GM12878 (cell line): ENCODE measurements at places on chromosomes 6 and 20.
A peak's percentile ranks its signal among the peaks of the same experiment; 100 is the strongest.

- DNase-seq, result no peak
These were observed 14.4 kb upstream of the PPP1R14C start for GRCh38 chr6:150128425-150128824.

DNA sequence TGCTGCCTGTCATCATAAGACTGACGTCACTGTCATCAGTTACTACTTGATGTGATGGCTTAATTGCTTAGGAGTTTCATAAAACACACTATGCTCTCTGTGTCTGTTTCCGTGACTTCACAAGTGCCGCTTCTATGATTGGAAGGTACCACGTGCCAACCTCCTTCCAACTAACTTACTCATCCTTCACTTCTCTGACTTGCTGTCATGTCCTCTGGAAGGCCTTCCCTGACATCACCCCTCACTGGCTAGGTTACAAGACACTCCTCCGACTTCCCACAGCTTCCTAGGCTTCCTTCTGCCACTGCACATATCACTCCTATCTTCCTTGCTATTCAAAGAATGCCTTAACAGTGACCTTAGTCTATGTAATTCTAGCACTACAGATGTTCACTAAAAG is 20.4 kb downstream of the SERINC3 start:
- no peak for DNase-seq

- peak; percentile 25 for DNase-seq
These were observed 302.9 kb downstream of the CDKAL1 start for GRCh38 chr6:20837189-20837588.

DNA sequence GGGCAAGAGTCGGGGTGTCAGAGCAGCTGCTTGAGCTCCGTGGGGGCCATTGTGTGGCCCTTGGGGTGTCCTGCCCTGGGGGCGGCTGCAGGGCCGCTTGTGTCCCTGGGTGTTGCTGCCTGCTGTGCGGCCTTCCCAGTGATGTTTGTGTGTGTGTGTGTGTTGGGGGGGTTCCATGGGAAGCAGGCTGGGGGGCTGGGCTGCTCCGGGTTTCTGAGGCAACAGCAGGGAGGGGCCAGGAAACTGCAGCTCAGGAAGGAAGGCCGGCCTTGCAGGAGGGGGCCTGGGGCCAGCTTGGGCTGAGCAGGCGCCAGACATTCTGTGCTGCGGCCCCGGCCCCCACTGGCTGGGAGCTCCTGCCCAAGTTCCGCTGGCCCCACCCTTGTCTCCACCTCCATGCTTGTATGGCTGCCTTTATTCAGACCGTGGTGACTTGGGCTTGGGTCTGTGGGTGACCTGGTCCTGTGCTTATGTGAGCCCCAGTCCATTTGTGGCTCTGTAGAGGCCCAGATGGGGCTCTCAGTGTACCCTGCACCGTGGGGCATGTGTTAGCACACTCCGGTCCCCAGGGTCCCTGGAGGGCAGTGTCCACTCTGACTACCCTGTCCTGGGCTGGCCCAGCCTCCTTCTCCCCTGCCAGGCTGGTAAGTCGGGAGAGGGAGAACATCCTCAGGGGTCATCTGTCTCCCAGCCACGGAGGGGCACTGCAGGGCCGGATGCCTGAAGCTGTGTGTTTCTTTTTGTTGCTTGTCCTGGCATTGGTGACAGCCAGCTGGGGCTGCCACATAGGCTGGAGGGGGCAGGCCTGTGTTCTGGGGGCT is 4.6 kb upstream of the SOX18 start:
- no peak for DNase-seq

DNA sequence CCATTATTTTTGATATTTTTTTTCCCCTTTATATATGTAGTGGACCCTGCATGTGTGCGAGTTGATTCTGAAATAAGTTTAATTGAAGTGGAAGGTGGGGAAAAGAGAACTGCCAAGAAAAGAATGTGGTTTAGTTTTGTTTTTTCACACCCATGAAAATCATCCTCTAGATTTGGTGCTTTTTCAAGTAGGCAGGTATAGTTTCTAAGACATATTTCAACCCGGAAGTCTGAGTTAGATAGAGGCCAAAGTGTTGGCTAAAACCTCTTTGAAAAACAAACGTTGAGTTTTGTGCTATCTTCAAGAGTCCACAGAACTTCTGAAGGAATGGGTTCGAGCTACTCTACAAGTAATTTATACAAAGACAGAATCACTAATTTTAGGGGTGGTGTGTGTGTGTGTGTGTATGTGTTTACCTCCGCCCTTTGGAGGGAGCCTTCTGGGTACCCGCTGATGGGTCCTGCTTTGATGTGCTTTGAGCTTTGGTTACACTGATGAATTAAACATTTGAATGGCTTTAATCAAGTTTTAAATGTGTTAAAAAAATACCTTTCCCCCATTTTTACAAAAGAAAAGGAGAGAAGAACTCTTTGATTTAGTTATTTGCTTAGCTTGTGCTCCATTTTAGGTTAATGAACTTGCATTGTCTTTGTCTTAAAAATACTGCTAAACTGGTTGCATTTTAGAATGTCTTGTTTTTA is 2.5 kb downstream of the RREB1 start:
- DNase-seq, result no peak

DNA sequence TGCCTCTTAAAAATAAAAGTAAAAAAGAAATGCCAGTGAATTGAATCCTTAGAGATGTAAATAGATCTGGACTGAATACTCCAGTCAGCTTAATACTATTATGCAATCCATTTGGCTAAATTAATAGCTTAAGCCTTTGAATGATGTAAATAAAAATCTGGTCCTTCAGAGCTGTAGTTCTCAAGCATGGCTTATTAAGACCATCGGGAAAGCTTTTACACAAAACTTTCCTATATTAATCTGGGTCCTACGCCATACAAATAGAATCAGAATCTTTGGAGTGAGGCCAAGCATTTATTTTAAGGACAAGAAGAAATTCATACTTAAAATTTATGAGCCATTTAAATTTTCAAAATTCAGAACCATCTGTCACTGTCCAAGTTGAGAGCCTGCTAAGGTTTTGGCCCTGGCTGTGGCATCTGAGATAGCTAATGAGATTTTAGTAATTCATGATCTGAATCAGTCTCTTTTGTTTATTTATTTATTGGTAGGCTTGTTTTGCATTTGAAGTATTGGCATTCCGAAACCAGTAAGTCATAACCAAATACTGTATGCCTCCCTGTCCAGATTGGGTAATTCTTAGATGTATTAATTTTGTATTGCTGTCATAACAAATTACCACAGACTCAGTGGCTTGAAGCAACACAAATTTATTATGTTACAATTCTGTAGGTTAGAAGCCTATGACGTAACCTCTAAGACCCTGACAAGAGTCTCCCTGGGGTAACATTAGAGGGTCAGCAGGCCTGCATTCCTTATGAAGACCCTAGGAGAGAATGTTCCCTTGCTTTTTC is 228.1 kb upstream of the RAB32 start:
- no peak for DNase-seq

DNA sequence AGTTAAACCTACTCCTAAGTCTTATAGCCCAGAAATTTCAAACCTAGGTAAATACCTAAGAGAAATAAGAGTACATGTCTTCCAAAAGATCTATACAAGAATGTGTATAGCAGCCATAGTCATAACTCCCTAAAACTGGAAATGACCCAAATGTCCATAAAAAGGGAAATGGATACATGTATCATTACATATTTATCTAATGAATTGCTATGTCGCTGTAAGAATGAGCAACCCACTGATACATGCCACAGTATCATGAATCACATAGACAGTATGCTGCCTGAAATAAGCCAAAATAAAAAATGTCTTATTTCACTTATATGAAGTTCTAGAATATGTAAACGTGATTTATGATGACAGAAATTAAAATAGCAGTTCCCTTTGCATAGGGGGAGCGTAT is 679.5 kb downstream of the MAFB start:
- no peak for DNase-seq

- DNase-seq, result no peak
These were observed 75.6 kb downstream of the IRF4 start for GRCh38 chr6:467111-467510.

DNA sequence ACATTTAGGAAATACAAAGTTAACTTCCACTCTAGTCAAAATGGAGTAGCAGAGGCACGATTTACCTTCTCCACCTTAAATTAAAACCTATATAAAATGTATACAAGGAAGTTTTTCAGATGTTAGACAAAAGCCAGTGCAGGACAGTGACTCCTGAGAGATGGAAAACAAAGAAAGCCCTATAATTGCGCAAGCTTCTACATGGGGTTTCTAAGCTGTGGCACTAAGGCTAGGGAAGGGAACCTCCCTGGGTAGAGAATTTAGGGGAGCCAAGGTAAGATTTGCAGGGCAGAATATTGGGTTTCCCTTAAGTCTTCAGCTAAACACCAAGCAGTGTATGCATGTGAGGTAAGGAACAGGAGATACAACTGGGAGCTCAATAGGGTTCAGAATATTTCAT is 18.5 kb upstream of the ZC3H12D start:
- DNase-seq, result no peak
